ENCODE measurements at places on chromosomes 7 and 10.

DNA sequence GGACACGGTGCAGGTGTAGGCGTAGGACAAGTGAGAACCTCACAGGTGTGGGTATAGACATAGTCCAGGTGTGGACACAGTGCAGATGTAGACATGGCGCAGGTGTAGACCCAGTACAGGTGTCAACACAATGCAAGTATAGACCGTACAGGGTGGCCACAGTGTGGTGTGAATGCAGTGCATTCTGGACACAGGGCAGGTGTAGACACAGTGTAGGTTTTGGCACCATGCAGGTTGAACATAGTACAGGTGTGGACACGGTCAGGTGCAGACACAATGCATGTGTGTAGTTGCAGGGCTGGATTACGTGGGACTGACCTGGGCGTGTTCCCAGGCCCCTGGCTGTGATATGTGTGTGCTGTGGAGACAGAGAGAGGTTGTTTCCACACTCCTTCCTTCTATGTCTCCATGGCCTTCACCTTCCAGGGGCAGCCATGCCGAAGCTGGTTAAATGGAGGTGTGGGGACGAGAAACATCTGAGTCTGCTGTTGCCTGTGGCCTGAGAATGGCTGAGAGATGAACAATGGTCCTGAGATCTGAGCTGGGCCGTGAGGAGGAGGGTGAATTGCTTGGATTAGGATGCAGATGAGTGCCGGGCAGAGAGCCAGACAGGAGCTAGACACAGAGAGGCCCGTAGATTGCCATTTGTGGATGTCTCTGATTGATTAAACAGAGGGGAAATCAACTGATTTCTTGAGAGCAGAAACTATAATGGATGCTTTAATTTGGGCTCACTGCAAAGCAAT, 343.9 kb upstream of the SHH start:
- no peak for DNase-seq

DNA sequence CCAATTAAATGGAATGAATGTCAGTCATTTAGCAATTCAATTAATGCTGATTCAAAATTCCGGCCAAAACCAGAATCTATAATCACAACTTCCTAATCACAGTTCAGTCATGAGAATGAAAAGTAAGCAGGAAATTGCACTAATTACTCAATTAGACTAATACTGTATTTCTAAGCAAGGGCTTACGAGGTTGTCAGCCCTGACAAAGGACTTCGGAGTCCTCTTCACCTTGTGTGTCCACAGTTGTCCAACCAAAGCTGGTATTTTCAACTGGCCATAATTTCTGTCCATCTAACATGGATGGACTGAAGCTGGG, 17.4 kb downstream of the CPA1 start:
- DNase-seq: no peak

DNA sequence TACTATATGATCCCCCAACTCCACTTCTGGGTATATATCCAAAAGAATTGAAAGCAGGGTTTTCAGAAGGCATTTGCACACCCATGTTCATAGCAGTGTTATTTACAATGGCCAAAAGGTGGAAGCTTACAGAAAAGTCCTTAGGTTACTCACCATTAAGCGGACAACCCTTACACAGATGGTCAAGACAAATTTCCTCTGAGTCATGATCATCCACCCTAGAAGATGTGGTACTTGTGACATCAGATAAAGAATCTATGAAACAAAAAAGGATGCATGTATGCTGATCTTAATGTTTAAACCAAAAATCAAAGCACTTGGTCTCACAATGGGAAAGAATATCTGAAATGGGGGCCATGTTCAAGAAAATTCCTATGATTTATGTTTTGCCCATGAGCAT, 31.1 kb downstream of the ZC3HAV1 start:
- no peak for DNase-seq

DNA sequence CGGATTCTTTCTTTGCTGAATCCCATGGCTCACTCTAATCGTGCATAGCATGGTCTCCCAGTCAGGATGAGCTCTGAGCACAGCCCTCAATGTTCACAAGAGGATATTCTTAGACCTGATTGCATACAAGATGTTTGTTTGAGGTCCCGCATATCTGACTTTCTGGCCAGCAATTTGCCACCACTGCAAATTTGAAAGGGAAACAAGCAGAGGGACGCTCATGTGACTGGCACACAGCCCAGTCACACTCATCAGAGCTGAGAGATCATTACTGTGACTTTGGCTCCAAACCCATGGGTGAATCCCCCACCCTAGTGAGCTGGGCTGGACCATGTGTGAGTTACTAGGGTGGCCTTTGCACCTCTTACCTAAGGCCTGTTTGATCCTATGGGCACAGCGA, 9.9 kb downstream of the TAS2R41 start:
- no peak for DNase-seq

DNA sequence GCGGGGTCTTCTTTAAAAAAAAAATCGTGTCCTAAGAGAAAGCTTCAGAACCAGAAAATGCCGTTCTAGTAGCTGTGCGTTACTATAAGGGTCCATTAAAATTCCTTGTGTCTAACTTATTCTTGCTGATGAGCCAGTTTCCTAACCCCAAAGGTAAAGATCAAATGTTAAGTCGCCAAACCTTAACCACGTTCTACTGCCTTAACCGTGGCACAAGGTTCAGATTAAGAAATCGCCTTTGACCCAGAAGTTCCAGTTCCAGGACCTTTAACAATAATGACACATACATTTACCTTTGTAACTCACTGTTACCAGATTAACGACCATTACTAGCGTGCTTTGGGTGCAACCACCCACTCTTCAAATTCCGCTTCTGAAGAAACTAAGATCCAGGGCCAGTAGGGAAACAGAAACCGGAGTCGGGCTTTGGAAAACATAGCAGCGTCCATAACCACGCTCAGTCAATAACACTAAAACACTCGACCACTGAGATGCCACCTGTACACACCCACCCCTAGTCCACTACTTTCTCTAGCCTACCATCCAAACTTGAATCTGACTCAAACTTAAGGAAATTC, 620 bp downstream of the BET1 start:
- peak; percentile 20 for DNase-seq

GRCh38 chr10:75211007-75211691, 553 bp downstream of the VDAC2 start:
- DNase-seq: no peak

DNA sequence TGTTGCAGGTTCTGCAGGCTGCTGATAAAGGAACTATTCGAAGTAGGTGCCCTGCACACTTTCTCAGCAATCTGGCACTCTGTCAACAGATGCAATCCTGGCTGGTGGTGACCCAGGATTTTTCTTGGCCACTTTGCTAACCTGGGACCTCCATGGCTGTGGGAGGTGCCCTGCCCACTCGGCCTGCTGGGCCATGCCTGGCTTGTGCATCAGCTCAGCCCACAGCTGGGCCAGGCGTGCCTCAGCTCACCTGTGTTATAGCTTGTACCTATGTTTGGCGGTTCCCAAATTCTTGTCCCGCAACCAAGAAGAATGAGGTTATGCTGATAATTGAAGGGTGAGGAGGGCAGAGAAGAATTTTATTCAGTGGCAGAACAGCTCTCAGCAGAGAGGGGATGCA, 141.7 kb downstream of the NPY start:
- DNase-seq: no peak

GRCh38 chr7:153935095-153935494, 117.1 kb upstream of the DPP6 start:
- DNase-seq: no peak

GRCh38 chr7:157903710-157904109, 566.9 kb downstream of the DNAJB6 start:
- no peak for DNase-seq

GRCh38 chr10:110643035-110643652, 992 bp upstream of the RBM20 start:
- no peak for DNase-seq

DNA sequence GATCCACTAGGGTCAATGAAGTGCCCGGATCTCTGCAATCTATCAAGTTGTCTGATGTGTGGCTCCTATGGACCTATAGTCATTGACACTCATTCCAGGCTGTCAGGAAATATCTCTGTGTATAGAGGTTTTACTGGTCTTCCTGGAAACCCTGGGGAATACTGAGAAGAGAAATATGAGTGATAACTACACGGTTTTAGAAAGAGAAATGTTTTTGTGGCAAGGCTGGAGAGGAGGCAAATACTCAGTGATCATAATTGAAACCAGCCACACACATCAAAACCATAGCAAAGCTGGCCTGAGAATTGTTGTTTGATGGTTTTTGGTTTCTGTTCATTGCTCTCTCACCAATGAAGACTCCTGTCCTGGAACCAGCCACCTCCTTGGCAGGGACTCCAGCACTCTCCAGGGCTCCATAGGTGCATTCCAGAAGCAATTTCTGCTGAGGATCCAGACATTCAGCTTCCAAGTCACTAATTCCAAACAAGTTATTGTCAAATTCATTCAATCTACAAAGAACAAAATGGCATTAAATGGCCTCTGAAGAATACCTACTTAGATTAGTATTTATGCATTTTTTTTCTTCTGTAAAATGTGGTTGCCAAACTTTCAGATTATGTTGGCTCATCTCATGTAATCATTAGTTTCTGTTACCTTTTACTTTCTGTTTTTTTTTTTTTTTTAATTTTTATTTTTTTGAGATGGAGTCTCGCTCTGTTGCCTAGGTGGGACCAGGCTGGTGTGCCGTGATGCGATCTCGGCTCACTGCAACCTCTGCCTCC, 108.6 kb upstream of the ABI1 start:
- no peak for DNase-seq

- DNase-seq: no peak
Measured at GRCh38 chr7:9264395-9264794, 831.0 kb downstream of the NXPH1 start.

All from renal cortex interstitium (tissue), 15 donors.